ENCODE measurements at places on chromosomes 12 and 14.
A peak's percentile ranks its signal among the peaks of the same experiment; 100 is the strongest.

DNA sequence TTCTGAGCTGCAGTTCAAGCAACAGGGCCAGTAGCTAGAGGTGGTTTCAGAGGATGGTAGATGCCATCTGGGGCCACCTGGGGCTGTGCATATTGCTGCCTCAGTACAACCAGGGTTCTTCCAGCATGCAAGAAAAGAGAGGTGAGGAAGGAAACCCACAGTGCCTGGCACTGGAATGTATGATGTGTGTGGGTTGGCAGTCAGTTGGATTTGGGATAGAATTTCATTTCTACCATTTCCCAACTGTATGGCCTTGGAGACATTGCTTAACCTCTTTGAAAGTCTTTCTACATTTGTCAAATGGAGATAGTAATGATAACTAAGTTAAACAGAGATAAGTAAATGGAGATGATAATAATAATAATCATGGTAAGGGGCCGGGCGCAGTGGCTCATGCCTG lies 10.2 kb upstream of the LRRC10 start:
- no peak for DNase-seq

GRCh38 chr12:31393004-31393550 lies 67.1 kb upstream of the SINHCAF start:
- no peak for DNase-seq

DNA sequence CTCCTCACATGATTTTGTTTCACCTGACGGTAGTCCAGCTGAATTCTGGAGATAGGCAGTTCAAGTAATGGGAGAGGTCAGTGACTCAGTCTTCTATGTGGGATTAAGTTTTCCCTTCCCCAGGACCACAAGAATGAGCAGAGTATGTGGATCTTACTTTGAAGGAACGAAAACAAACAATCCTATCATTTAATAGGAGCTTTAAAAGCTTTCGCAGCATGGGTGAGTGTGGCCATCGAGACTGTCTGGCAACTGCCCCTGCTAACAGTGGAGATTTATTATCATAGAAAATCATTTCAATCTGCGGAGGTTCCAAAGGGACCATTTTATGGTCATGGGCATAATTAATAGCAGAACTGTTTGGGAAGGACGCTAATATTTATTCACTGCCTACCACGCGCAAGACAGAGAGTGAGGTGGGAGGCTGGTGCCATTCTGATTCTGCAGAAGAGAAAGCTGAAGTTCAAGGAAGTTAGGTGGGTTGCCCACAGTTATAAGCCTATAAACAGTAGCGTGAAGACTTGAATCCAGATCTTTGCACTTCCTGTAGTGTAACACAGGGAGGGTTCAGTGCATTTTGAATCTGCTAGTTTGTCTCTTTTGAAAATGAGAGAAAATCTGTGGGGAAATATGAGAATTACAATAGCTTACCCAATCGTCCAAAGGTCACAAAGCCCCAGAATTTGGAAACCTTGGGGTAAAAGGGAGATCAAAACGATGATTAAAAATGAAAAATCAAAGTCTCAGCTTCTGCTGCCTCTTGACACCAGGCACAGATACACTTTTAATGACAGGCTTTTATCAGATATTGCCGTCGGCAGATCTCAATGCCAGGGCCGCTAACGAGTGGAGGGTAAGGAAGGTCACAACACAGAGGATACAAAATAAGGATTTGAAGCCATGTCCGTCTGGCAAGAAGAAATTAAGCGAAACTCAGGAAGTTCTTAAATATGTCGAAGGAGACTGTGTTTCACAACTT lies 209.6 kb downstream of the CRADD start:
- no peak for DNase-seq

DNA sequence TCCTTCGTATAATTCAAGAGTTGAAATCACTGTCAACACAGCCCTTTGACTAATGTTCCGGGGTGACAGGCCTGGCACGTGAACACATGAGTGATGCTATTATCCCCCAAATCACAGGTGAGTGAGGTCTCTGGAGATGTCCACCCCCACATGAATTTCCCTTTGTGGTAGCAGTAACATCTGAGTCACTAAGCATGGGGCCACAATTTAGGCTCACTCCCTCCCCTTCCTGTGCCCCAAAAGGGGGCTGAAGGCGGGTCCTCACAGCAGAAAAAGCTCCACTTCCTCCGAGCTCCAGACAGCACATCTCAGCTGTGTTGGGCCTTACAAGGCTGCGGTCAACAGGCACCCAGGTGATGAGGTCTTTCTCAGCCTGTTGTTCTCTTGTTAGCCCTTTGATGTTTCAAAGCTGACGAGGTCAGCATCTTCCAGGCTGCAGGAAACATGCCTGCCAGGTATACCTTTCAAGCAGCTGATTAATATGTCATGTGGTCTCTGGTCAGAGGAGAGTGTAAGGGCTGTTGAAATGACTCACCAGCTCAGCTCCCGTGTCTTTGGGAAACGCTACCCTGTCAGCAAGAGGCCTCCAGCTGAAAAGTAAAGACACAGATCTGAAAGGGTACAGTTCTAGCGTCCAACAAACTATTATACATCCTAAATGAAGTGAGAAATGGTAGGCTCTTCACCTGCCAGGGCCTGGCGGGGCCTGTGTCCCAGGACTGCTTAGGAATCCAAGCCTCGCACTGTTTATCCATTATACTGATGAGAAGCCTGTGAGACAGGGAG lies 107.3 kb downstream of the ZFP36L1 start:
- DNase-seq = peak; percentile 50
